ENCODE measurements at places on chromosomes 4 and X. TPM values are rescaled to one million over a fixed set of nuclear protein-coding genes. Genes with fewer than 3 reads are reported as not detected.

The GUCY1B1 gene
- total RNA-seq, result not detected

The PAGE2B gene
- total RNA-seq, result 1.0 TPM

The ZC4H2 gene
- total RNA-seq, result 11.0 TPM

The DOK7 gene
- total RNA-seq, result not detected

The SPANXA1 gene
- not detected for total RNA-seq

The CENPVL3 gene
- not detected for total RNA-seq

The TBC1D9 gene
- 0.15 TPM for total RNA-seq

The ADAM29 gene
- total RNA-seq, result not detected

The APBB2 gene
- total RNA-seq, result 1.3 TPM

The APLN gene
- 0.15 TPM for total RNA-seq

The PAGE2 gene
- total RNA-seq, result not detected

- DNase-seq, result no peak
- no peaks in the 10 kb centered on the region for H3K27me3 ChIP-seq
- H3K27ac ChIP-seq, result no peak overlapping the region
- H3K36me3 ChIP-seq, result peaks cover 38% of the 10 kb centered on the region
These were observed 25.0 kb upstream of the UBA6 start for GRCh38 chr4:67725981-67726380.

DNA sequence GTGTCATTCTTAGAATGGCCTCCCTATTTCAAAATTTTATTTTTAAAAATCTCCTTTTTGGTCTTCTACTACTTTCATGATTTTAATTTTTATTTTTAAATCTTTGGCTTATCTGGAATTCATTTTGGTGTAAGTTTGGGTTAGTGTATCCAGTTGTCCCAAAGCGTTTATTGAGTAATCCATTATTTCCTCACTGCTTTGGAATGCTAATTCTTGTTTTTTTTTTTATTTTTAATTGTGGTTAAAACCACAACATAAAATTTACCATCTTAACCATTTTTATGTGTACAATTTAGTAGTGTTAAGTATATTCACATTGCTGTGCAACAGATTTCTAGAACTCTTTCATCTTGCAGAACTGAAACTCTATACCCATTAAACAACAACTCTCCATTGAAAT lies 8.7 kb downstream of the CITED1 start:
- H3K4me1 ChIP-seq, result no peaks in the 10 kb centered on the region
- DNase-seq, result no peak
- no peaks in the 10 kb centered on the region for H3K36me3 ChIP-seq

DNA sequence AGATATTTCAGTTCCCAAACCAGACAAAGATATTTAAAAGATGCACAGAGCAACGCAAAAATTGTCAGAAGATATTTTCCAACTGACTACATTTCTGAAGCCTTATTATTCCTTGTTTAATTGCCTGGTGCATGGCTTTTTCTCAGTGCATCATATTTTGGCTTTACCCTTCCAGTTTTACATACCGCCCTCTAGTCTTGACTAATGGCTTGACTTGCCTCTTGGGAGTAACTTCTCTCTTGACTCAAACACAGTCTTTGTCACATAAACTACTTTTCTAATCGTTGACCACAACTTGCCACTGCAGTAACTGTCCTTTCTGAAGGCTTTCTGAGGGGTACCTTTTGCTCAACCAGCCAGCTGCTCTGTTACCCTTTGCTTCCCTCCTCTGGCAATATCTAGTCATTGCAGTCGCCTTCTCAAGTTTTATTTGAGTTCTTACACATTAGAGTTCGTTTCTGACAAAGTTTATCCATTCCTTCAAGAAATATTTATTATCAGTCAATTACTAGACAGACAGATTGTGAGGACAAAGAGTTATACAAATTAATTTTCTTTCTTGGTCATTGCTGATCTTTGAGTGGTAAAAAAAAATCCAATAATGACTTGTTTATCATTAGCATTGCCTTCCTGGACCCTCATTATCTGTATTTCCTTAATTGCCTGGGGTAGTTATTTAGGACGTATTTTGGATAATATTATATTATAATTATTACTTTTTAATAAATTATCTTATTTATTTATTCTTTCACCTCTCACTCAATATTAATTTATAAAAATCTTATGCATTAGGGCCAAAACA lies 506.9 kb upstream of the PCDH10 start:
- no peak for DNase-seq
- H3K27me3 ChIP-seq, result no peaks in the 10 kb centered on the region

GRCh38 chrX:118627084-118627758 lies 100.2 kb upstream of the IL13RA1 start:
- no peak for DNase-seq
- H3K27me3 ChIP-seq, result no peaks in the 10 kb centered on the region
- H3K27ac ChIP-seq, result no peak overlapping the region

DNA sequence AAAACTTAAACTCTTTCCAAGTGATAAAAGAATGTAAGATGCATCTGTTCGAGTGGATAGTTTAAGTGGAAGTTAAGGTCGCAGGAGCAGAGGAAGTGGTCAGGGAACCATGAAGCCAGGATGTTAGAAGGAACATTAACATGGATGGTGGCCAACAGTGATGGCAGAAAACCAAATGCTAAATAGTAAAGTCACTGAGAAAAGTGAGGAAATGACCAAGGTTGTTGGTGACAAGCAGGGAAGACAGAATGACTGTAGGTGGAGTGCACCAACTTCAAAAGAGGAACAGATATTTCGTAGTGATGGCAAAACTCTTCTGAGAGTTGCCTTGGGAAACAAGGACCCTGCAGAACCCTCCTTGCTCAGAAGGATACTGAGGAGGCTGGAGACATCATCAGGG lies 226.2 kb downstream of the PALLD start:
- H3K27me3 ChIP-seq, result peaks cover 16% of the 10 kb centered on the region
- no peak overlapping the region for H3K27ac ChIP-seq
- no peaks in the 10 kb centered on the region for H3K36me3 ChIP-seq
- no peak for DNase-seq
- H3K4me1 ChIP-seq, result peaks cover 16% of the 10 kb centered on the region

- H3K27ac ChIP-seq, result no peak overlapping the region
- DNase-seq, result no peak
- H3K36me3 ChIP-seq, result no peaks in the 10 kb centered on the region
- H3K4me1 ChIP-seq, result no peaks in the 10 kb centered on the region
- H3K27me3 ChIP-seq, result no peaks in the 10 kb centered on the region
These were observed 1485.3 kb upstream of the TENM3 start for GRCh38 chr4:180757927-180758326.

DNA sequence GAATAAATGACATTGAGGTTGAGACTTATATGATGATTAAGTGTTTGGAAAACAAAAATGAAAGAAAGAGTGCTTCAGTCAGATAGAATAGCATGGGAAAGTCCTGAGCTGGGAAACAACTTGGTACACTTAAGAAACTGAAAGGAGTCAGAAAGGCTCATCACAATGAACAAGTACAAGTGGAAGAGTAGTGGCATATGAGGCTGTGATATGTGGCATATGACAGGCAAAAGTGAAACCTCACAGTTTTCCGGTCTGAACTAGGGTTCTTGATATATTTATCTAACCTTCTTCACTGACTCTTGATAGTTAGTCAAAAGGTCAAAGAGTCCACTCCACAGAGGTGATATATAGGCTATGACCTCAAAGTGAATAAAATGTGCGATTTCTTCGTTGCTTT lies 537.1 kb upstream of the CXorf51A start:
- H3K27me3 ChIP-seq, result no peaks in the 10 kb centered on the region
- no peaks in the 10 kb centered on the region for H3K4me1 ChIP-seq
- DNase-seq, result no peak
- H3K36me3 ChIP-seq, result no peaks in the 10 kb centered on the region

GRCh38 chr4:149409555-149409962 lies 406.1 kb downstream of the IQCM start:
- H3K27ac ChIP-seq, result no peak overlapping the region
- H3K27me3 ChIP-seq, result no peaks in the 10 kb centered on the region

- no peaks in the 10 kb centered on the region for H3K36me3 ChIP-seq
- DNase-seq, result no peak
- no peaks in the 10 kb centered on the region for H3K27me3 ChIP-seq
- H3K4me1 ChIP-seq, result no peaks in the 10 kb centered on the region
- H3K27ac ChIP-seq, result no peak overlapping the region
These were observed 301.2 kb upstream of the PPARGC1A start for GRCh38 chr4:24190761-24191695.

GRCh38 chr4:80029364-80029763 lies 43.7 kb downstream of the ANTXR2 start:
- H3K4me1 ChIP-seq, result peaks cover 22% of the 10 kb centered on the region
- no peaks in the 10 kb centered on the region for H3K27me3 ChIP-seq
- H3K27ac ChIP-seq, result no peak overlapping the region
- H3K36me3 ChIP-seq, result peaks cover 42% of the 10 kb centered on the region

DNA sequence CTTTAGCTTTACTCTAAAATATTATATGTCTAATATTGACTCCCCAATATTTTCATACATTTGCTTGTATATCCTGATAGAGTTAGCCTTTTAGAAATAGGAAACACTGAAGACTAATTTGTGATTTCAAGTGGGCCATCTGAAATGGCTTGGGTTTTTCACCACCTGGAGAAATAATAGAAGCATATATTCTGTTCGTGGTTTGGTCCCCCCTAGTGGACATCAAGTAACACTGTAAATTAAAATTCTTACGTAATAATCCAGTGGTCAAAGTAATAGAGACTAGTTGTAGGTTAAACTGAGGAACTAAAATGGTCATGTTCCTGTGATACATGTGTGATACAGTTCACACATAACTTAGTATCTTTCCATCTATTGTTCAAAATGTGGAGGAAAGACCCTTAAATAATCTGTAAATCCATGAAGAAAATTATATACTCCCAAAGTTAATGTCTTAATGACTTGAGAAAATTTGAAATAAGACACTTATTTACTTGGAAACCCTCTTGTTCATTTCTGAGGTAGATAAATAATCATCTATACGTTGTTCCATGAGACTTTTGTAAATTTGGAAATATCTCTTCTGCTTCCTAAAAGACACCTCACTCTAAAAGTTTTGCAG lies 79.8 kb upstream of the SMARCAD1 start:
- H3K4me1 ChIP-seq, result no peaks in the 10 kb centered on the region
- H3K27me3 ChIP-seq, result peaks cover 2% of the 10 kb centered on the region
- no peak overlapping the region for H3K27ac ChIP-seq
- no peak for DNase-seq

DNA sequence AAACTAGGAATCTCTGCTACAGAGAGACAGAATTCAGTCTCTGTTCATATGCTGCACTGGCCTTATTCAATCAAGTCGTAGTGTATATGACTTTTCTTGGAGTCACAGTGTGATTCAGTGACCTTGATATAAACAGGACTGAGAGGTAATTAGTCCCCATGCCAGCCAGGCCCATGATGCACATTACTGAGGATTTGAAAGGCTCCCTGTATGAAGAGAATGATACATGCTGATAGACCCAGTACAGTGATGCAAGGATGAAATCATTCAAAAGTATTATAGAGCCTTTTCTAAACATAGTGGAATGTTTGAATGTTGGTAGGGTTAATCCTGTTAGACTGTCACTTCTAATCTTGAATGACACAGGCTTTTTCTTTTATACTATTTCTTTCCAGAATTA lies 34.1 kb downstream of the ANXA3 start:
- no peaks in the 10 kb centered on the region for H3K36me3 ChIP-seq
- no peak overlapping the region for H3K27ac ChIP-seq
- H3K4me1 ChIP-seq, result no peaks in the 10 kb centered on the region
- H3K27me3 ChIP-seq, result peaks cover 15% of the 10 kb centered on the region
- DNase-seq, result no peak
- H3K4me3 ChIP-seq, result no peak overlapping the region

GRCh38 chrX:37745354-37745753 lies 34.5 kb upstream of the CYBB start:
- peak overlapping the region; percentile 42 for H3K27ac ChIP-seq
- H3K27me3 ChIP-seq, result peaks cover 3% of the 10 kb centered on the region
- peak; percentile 79 for DNase-seq
- no peak overlapping the region for H3K4me3 ChIP-seq

- H3K27ac ChIP-seq, result no peak overlapping the region
- no peaks in the 10 kb centered on the region for H3K4me1 ChIP-seq
- no peak overlapping the region for H3K4me3 ChIP-seq
- H3K27me3 ChIP-seq, result no peaks in the 10 kb centered on the region
These were observed 63.3 kb upstream of the RXFP1 start for GRCh38 chr4:158458271-158458895.

- peaks cover 63% of the 10 kb centered on the region for H3K36me3 ChIP-seq
- DNase-seq, result no peak
- H3K4me3 ChIP-seq, result no peak overlapping the region
- no peaks in the 10 kb centered on the region for H3K27me3 ChIP-seq
These were observed 5.0 kb downstream of the GRPEL1 start for GRCh38 chr4:7062816-7063215.

- H3K4me1 ChIP-seq, result no peaks in the 10 kb centered on the region
- no peak overlapping the region for H3K27ac ChIP-seq
- H3K4me3 ChIP-seq, result no peak overlapping the region
- peaks cover 16% of the 10 kb centered on the region for H3K27me3 ChIP-seq
These were observed 3.4 kb downstream of the RNF212 start for GRCh38 chr4:1109898-1110506.

GRCh38 chr4:94488670-94489069 lies 36.9 kb downstream of the PDLIM5 start:
- H3K27ac ChIP-seq, result no peak overlapping the region
- H3K27me3 ChIP-seq, result no peaks in the 10 kb centered on the region
- H3K36me3 ChIP-seq, result no peaks in the 10 kb centered on the region
- no peaks in the 10 kb centered on the region for H3K4me1 ChIP-seq

DNA sequence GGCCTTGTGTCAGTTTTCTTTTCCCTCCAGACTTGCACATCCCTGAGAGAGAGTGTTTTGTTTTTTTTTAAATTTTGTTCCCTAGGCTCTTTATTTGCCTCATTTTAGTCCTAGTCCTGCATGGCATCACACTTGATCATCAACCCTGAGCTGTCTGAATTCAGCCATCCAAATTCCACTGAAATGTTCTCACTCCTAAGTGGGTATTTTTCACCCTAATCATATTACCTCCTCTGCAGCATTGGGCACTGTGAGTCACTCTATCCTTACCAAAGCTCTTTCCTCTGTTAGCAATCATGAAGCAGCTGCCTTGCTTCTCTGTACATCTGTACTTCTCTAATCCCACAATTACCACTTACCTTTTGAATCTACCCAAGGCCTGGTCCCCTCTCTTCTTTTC lies 356.6 kb upstream of the MAGEB2 start:
- DNase-seq, result no peak
- H3K27ac ChIP-seq, result no peak overlapping the region
- H3K4me1 ChIP-seq, result no peaks in the 10 kb centered on the region
- H3K4me3 ChIP-seq, result no peak overlapping the region
- no peaks in the 10 kb centered on the region for H3K27me3 ChIP-seq
- no peaks in the 10 kb centered on the region for H3K36me3 ChIP-seq

DNA sequence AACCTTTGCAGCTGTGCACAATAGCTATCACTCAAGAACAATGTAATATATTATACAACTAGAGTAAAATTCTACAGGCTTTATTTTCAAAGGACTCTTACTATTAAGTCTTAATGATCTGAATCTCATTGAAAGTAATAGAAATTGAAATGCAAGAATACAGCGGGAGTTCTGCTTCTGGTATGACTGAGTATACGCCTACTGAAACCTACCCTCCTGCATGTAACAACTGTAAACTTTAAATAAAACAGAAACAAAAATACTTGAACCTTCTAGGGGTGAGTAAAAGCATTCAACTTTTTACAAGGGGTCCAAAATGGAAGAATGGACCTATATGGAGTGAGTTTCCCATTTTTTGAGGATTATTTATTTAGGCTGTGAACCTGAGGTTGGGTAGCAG lies 13.5 kb downstream of the DCHS2 start:
- H3K36me3 ChIP-seq, result no peaks in the 10 kb centered on the region
- no peaks in the 10 kb centered on the region for H3K4me1 ChIP-seq
- DNase-seq, result no peak
- no peak overlapping the region for H3K4me3 ChIP-seq

- no peak for DNase-seq
- H3K4me1 ChIP-seq, result no peaks in the 10 kb centered on the region
- H3K27me3 ChIP-seq, result peaks cover 3% of the 10 kb centered on the region
- no peaks in the 10 kb centered on the region for H3K36me3 ChIP-seq
These were observed 70.6 kb upstream of the ANK2 start for GRCh38 chr4:112978691-112979472.

All from activated CD4-positive, alpha-beta memory T cell treated with anti-CD3 and anti-CD28 coated beads, Interleukin-2, amount 10 ng/mL, durations not matched to agents 7 days and 5 days (primary cell).